ENCODE measurements at places on chromosomes 12 and 14.

GRCh38 chr14:52703225-52703624 lies 3.8 kb upstream of the PSMC6 start:
- DNase-seq = peak; percentile 90

GRCh38 chr12:57069523-57069922 lies 9.1 kb downstream of the NEMP1 start:
- peak; percentile 95 for DNase-seq

- DNase-seq = no peak
These were observed 1.0 kb upstream of the TSSK4 start for GRCh38 chr14:24204163-24205146.

- no peak for DNase-seq
These were observed 56.4 kb upstream of the KIF21A start for GRCh38 chr12:39499296-39499695.

DNA sequence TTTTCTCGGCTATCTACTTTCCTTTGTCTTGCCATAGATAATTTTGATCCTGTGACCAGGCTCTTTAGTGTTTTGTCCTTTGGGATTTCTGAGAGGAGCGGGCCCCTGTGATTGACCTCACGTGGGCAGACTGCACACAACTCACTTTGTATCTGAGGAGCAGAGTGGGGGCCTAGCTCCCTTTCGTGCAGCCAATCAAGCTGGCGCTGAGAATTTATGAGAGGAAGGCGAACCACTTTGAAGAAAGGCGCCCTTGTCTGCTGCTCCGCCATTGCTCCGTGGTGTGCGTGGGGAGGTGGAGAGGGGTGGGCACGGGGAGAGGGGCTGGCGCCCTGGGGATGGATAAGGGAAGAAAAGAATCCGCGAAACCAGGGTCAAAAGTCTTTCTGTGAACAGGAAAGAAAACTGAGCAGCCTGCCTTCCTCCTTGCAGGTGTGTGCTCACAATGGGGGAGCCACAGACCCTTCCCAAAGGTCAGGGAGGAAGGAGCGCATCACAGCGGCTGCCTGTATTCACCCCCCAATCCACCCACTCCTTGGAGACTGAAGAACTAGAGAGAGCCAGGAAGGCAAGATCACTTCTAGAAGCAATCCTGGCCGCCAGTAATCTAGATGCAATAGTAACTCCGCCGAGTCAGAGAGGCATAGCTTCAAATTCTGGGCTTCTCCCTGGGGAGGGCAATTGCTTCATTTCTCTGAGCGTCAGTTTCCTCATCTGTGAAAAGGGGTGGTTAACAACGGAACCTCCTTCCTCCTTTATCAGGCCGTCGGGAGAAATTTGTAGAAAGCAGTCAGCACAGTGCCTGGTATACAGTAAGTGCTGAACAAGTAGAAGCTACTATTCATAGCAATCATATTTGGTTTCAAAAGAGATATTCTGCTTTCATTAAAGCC lies 24.9 kb upstream of the MED13L start:
- peak; percentile 63 for DNase-seq

GRCh38 chr12:124795081-124795948 lies 68.3 kb downstream of the SCARB1 start:
- DNase-seq = no peak

GRCh38 chr14:23066368-23066767 lies 9.0 kb upstream of the CDH24 start:
- DNase-seq = no peak

- DNase-seq = peak; percentile 64
These were observed 17.4 kb upstream of the FLVCR2 start for GRCh38 chr14:75561013-75561432.

- no peak for DNase-seq
These were observed 18.9 kb downstream of the LEMD3 start for GRCh38 chr12:65188179-65188701.

DNA sequence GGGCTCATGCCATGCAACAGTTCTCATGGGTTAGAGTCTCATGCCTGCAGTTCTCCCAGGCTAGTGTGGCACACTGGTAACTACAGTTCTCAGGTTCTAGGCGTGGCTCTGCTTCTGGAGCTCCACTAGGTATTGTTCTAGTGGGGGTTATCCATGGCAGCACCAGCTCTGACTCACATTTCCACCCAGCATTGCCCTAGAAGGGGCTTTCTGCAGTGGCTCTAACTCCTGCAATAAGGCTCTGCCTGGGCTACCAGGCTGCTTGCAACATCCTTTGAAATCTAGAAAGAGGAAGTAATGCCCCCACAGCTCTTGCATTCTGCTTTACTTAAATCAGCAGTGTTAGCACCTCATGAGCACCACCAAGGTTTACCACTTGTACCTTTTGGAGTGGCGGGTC lies 220.3 kb upstream of the ARID2 start:
- peak; percentile 65 for DNase-seq

DNA sequence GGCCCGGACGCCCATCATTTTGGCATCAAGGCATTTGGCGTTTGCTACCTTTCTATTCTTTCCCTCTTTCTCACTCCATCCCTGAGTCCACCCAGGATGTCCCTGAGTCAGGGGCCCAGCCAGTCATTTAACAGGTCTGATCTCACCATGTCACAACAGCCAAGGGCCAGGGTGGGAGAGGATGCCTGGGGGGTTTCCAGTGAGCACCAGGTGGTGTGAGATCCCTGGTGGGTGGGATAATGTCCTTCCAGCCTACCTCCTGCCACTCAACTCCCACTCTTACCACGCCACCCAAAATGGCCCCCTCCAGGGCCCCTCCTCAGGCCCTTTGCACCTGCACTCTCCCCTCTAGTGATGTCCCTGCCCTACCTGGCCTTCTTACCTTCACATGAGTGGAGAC lies 310.8 kb downstream of the BCL11B start:
- no peak for DNase-seq

DNA sequence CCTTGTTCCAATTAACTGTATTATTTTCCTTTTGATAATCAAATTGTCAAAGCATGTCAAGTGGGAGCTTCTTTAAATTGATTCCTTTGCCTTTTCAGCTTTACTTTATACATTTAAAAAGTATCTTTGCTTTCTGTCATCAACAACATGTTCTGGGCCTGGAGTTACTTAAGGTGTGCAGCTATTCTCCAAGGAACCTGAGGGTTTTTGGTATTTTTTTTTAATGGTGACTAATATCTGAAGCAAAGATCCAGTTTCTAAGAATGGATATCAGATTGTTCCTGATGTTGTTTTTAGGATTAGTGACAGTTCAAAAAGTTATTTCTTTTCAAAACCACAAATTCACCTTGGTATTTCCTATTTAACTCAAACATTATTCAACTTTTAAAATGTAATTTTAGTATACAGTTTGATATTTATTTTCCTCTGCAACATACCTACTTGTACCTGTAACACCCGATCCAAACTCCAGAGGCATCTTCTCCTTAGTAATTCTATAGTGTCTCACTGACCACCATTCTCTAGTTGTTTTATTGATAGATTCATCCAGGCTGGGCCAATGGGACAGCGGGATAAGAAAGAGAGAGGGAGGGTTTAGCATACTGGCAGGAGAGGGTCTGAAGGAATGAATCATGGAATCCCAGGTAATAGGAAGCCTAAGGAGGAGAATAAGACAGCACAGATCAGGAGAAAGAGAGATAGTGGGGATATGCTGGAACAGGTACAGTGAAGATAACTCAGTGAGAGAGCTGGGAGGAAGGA lies 3.1 kb downstream of the CBLN3 start:
- no peak for DNase-seq

DNA sequence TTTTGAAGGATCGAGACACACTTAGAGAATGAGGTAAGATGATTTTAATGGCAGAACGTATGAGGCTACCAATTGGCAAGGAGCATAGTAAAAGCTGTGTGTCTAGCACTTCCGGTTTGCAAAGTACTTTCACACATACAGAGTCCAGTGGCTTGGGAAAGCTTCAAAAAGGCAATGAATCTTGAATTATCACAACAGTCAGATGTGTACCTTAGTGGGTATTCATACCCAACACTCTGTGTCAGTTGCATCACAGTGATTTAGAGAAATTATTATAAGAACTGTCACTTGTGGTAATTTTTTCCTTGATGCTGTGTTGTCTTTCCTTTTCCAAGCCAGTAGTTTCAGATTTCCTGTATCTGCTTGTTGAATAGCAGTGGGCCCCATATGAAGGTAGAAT lies 424.1 kb downstream of the PCNX1 start:
- no peak for DNase-seq

DNA sequence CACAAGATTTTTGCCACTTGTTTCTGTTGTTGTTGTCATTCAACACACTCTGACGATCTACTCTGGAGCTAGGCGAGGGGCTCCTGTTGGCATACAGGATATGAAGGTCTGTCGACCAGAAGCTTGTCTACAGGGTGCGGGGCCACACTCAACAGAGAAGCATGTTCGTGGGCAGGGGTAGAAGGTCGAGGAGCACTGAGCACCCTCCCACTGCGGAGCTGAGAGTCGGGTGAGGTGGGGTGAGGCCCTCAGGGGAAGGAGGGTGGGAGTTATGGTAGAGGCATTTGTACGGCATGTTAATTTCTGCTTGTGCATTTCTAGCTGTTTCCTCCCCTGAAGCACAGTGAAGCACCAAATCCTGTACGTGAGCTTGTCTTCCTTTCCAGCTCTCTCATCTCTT lies 115.1 kb downstream of the PRMT8 start:
- DNase-seq = no peak

DNA sequence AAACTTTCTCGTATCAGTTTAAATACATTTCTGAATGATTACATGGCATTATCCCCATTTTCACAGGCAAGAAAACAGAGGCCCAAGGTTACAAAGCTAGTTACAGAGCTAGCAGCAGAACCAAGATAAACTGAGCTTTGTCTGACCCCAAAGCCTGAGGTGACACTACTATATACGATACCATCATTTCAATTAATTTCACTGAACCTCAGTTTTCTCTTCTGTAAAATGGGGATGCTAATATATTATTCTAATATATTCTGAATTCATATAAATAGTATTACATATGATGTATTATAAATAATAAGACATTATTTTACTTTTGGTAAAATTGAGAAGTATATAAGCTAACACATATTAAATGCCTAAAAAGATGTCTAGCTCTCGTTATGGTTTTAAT lies 143.3 kb downstream of the NRXN3 start:
- no peak for DNase-seq

- no peak for DNase-seq
These were observed 7.0 kb downstream of the RNASE10 start for GRCh38 chr14:20512177-20512905.

- no peak for DNase-seq
These were observed 5.3 kb downstream of the ACIN1 start for GRCh38 chr14:23089498-23090253.
